Placental pericyte (primary cell): ENCODE measurements at places on chromosomes 12 and 14. TPM values are rescaled to one million over a fixed set of nuclear protein-coding genes. Genes with fewer than 3 reads are reported as not detected.

Gene PLXNC1
- total RNA-seq, result 1.3 and 12.3 TPM in 2 replicates

Gene SLCO1B1
- total RNA-seq, result not detected in 2 replicates

Gene MYF5
- not detected in 2 replicates for total RNA-seq

Gene HOXC9
- total RNA-seq, result 5.0 and 6.9 TPM in 2 replicates

Gene ADCY4
- total RNA-seq, result 0.66 and 3.1 TPM in 2 replicates

Gene CLEC4D
- total RNA-seq, result not detected in 2 replicates

Gene FOXG1
- under 0.01 TPM in 2 replicates for total RNA-seq

Gene PPP1R1A
- not detected in 2 replicates for total RNA-seq

Gene ASB2
- total RNA-seq, result 1.1 TPM in 1 of 2 replicates, not detected in the other

Gene SLC38A4
- 3.1 and 14.7 TPM in 2 replicates for total RNA-seq

Gene EDDM3A
- total RNA-seq, result not detected in 2 replicates

Gene ABHD12B
- not detected in 2 replicates for total RNA-seq

Gene RNASE4
- total RNA-seq, result 2.9 and 7.0 TPM in 2 replicates

Gene KRT75
- total RNA-seq, result not detected in 2 replicates

Gene C14orf180
- total RNA-seq, result not detected in 2 replicates

Gene PCNX1
- total RNA-seq, result 63.7 and 71.3 TPM in 2 replicates

Gene RNASE1
- total RNA-seq, result 0.43 TPM in 1 of 2 replicates, not detected in the other

Gene PIWIL1
- total RNA-seq, result not detected in 2 replicates

Gene ASCL1
- not detected in 2 replicates for total RNA-seq

Gene MAP1LC3B2
- total RNA-seq, result 0.86 and 2.0 TPM in 2 replicates

Gene KRT85
- total RNA-seq, result not detected in 2 replicates

Gene C1S
- total RNA-seq, result 40.7 and 172 TPM in 2 replicates

Gene NTF3
- total RNA-seq, result 2.6 and 10.5 TPM in 2 replicates

Gene SIX4
- total RNA-seq, result 6.3 and 16.6 TPM in 2 replicates

Gene KCNK13
- under 0.01 TPM in 1 of 2 replicates, not detected in the other for total RNA-seq

Gene SYNDIG1L
- not detected in 2 replicates for total RNA-seq

Gene C12orf54
- not detected in 2 replicates for total RNA-seq

Gene WBP11
- 12.5 and 24.2 TPM in 2 replicates for total RNA-seq

Gene NEUROD4
- total RNA-seq, result not detected in 2 replicates

Gene DYRK4
- 31.4 and 47.5 TPM in 2 replicates for total RNA-seq

Gene MGST1
- 25.5 and 60.2 TPM in 2 replicates for total RNA-seq

Gene GPR162
- total RNA-seq, result 1.1 TPM in 2 replicates

Gene RNU4-1
- total RNA-seq, result under 0.01 TPM in 2 replicates

Gene SLC4A8
- 1.5 and 8.2 TPM in 2 replicates for total RNA-seq

Gene OVCH1
- not detected in 2 replicates for total RNA-seq

Gene SLC7A7
- total RNA-seq, result 7.4 and 26.5 TPM in 2 replicates

Gene OTOGL
- total RNA-seq, result under 0.01 and 0.14 TPM in 2 replicates

Gene NACA
- 586 and 1,010 TPM in 2 replicates for total RNA-seq

Gene MYO1H
- not detected in 2 replicates for total RNA-seq

Gene RNASE3
- not detected in 2 replicates for total RNA-seq

Gene TAS2R9
- 0.14 TPM in 1 of 2 replicates, not detected in the other for total RNA-seq

Gene CIDEB
- 0.22 and 1.0 TPM in 2 replicates for total RNA-seq

Gene IL31
- total RNA-seq, result not detected in 2 replicates

Gene TTC6
- total RNA-seq, result 0.14 TPM in 1 of 2 replicates, not detected in the other

Gene OR6C2
- not detected in 2 replicates for total RNA-seq

Gene GPR135
- 3.3 and 4.2 TPM in 2 replicates for total RNA-seq

Gene SLC15A5
- total RNA-seq, result not detected in 2 replicates

Gene MSI1
- total RNA-seq, result not detected in 2 replicates

Gene LRRC23
- 3.4 and 14.0 TPM in 2 replicates for total RNA-seq

Gene ARL6IP4
- total RNA-seq, result 104 and 175 TPM in 2 replicates

Gene EML1
- total RNA-seq, result 9.4 and 64.9 TPM in 2 replicates

Gene LRRC10
- total RNA-seq, result not detected in 2 replicates

Gene RASAL1
- total RNA-seq, result under 0.01 TPM in 1 of 2 replicates, not detected in the other

Gene PLBD1
- 7.3 and 11.4 TPM in 2 replicates for total RNA-seq

Gene PNN
- total RNA-seq, result 14.7 and 19.2 TPM in 2 replicates

Gene GDF3
- not detected in 2 replicates for total RNA-seq

Gene GUCY2C
- not detected in 2 replicates for total RNA-seq

Gene TC2N
- total RNA-seq, result under 0.01 and 0.14 TPM in 2 replicates
